ENCODE measurements at places on chromosomes 7 and 10.

DNA sequence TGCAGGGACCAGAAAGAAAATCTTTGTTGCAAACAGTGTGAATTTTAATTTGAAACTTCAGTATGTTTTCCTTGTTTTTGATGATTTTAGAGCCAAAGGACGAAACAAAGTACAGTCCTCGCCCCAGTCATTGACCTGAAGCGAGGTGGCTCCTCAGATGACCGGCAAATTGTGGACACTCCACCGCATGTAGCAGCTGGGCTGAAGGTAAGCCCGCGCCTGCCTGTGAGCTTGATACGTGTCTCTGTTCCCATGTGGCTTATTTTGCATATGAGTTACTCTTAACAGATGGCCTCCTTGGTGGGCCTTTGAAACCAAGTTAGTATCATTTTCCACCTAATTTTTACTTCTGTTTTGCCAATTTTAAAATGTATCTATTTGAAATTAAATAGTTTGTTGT lies 12.3 kb downstream of the RBM17 start:
- no peak for DNase-seq

DNA sequence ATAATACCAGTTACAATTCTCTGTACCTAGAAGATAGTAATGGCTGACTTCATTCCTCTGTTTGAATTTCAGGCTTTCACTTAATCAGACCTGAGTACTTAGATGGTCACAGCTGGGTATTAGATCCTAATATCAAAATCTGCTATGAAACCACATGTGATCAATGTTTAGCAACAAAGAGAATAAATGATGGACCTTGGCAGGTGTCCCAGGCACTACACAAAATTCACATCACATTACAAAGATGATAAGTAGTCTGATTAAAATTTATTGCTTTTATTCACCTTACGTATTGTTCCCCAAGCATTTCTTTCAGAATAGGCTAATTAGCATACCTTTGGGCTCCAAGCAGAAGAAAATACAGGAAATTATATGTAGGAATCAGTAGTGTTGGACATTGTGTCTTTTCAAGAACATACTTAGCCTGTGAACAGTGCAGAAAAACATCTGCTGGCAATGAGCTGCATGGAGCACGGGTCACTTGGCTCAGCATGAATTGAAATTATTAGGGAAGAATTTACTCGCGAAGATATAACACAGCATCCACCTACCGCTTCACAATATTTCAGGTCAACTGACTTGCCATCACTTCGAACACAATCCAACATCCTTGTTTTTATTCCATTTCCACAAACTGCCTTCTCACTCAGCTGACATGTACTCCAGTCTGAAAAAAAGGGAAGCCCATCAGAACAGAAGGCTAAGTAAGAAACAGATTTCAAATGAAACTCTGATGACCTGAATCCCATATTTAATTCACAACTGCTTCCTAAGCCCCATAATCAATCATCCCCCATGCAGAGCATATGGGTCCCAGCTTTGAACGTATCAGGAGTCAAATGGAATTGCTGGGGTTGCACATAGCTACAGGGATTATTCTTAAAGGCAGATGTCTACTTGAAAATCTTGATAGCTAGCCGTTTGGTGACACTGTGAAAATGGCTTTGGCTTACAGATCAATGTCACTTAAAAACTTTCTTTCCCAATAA lies 421.0 kb downstream of the THSD7A start:
- DNase-seq, result no peak

- DNase-seq, result no peak
These were observed 154.0 kb downstream of the REEP3 start for GRCh38 chr10:63675171-63675570.

- no peak for DNase-seq
These were observed 1.9 kb upstream of the NDST2 start for GRCh38 chr10:73813333-73813732.

- no peak for DNase-seq
These were observed 496.9 kb downstream of the CCSER2 start for GRCh38 chr10:84825330-84825729.

GRCh38 chr10:84945791-84946190 lies 617.4 kb downstream of the CCSER2 start:
- DNase-seq, result no peak

DNA sequence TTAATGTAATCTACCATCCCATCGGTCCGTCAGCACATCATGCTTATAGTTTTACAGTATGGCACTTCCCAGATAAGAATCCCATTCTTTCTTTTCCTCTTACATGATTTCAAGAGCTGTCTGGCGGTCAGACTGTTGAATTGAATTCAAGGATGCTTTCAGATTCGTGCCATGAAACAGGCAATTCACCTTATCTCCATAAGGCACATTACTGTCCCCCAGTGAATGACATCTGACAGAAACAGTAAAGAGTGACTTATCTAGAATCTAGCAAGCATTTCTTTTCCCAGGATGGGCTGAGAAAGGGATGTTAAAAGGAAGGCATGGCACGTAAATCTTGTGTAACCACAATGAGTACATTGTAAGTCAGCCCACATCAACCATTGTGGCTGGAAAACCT lies 61.1 kb upstream of the SEM1 start:
- no peak for DNase-seq

- DNase-seq, result no peak
These were observed 614.2 kb upstream of the FOXK1 start for GRCh38 chr7:4067874-4068273.

GRCh38 chr7:84336303-84336702 lies 141.7 kb upstream of the SEMA3A start:
- no peak for DNase-seq

DNA sequence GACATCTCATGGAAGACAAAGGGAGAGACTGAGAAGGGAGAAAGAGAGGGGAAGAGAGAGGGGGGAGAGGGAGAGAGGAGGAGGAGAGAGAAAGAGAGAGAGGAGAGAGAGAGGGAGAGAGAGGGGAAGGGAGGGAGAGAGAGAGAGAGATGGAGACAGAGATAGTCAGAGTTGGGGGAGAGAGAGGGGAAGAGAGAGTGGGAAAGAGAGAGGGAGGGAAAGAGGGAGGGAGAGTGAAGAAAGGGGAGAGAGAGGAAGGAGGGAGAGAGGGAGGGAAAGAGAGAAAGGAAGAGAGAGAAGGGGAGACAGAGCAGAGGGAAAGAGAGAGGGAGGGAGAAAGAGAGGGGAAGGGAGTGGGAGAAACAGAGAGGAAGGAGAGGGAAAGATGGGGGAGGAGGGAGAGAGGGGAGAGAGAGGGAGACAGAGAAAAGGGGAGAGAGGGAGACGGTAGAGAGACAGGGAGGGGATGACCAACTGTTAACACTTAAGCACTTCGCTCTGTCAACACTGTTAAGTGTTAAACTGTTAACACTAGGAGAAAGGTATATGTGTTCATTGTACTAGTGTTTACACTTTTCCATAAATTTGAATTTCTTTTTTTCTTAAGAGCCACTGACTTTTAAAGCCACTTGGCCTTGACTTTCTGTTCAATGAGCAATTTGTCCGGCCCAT lies 21.8 kb upstream of the SDK1 start:
- no peak for DNase-seq

DNA sequence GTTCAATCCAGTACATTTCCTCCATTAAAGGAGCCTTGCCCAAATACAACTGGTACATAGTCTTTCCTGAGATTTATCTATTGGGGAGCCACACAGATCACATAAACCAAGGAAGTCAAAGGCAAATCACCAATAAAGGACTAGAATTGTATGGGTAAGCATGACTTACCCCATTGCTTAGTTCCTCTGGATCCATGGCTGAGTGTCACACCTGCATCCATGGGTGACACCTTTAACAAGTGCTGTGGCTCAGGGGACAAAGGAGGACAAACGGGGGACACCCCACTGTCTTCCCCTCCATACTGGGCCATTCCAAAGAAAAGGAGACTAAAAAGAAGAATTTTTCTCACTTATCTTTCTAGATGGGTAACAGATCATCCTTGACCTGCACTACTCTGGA lies 30.4 kb downstream of the ZNF92 start:
- DNase-seq, result no peak

DNA sequence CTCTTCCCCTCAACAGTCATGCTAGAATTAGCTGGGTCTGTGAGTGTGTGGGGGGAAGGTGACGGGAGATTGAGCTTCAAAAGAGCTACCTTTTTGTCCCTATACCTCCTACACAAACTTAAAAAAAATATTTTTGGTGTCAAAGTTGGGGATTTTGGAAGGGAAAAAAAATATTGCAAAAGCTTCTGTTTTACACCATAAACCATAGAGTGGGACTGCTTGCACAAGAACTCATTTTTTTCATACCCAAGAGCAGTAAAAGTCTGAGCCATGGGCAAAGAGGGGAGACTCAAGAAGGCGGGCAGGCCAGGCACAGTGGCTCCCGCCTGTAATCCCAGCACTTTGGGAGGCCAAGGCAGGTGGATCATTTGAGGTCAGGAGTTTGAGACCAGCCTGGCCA lies 9.4 kb upstream of the ZDHHC4 start:
- DNase-seq, result no peak

- DNase-seq, result no peak
These were observed 238.4 kb downstream of the DIP2C start for GRCh38 chr10:451021-451471.

- peak; percentile 22 for DNase-seq
These were observed 91.9 kb upstream of the MYO3A start for GRCh38 chr10:25842146-25842545.

DNA sequence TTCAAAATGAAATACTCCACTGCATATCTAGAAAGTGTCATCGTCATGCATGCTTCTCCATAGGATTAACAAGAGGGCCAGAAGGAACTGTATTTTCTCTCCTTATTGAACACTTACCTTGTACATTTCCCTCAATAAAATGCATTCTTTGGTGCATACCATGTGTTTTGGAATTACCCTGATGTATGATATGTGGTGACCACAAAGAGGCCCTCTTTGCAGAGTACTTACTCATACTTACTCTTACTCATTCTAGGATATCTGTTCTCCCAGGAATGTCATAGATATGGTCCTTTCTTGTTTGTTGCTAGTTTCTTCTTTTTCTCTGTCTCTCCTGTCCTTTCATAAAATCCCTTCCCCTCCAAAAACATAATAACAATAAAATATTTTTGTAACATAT lies 1087.1 kb upstream of the POT1 start:
- no peak for DNase-seq

DNA sequence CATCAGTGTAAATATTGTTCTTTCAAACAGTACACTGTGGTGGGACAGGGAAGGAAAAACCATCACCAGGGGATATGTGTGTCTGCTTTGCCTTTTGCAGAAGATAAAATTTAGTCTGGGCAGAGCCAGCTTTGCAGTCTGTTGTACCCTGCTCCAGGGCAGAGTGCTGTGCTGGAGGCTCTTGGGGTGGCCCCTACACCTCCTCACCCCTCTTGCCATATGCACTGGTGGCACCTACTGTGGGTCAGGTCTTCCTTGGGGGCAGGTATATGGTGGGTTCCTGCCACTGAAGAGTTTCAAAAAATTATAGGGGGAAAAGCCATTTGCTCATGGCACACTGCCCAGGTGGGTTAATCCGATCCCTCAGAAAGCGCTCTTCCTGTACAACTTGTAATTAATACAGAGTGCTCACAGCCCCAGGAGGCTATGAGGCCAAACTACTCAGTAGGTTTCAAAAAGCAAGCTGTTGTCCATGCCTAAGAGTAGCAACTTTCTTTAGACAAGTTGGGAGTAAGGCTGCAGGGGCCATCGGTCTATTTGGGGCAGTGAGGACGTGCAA lies 112.7 kb upstream of the BMPER start:
- DNase-seq, result no peak
